ENCODE measurements at places on chromosomes 5 and 9.

DNA sequence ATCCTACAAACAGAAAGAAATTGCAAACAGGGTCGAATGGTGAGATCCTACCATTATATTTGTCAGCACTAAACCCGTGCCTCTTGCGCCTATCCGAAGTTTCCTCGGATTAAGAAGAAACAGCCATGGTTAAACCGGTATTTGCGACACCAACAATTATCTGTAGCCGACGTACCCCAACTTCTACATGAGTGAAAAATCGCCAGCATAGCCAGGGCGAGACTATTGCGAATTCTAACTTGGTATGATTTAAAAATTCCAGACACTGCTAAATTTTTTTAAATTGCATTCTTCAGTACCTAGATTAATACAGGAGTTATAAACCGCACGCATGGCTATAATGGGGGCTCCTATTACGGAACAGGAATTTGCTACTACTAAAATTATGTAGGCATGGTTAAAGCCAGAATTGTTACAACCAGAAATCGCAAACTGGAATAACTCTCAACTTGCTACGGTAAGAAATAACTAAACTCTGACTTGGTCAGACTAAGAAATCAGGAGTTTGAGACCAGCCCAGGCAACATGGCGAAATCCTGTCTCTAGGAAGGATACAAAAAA is 25.3 kb upstream of the ANXA2R start:
- no peak for ATAC-seq

- no peak for ATAC-seq
Observed at GRCh38 chr9:137725598-137725997, 106.8 kb downstream of the EHMT1 start.

DNA sequence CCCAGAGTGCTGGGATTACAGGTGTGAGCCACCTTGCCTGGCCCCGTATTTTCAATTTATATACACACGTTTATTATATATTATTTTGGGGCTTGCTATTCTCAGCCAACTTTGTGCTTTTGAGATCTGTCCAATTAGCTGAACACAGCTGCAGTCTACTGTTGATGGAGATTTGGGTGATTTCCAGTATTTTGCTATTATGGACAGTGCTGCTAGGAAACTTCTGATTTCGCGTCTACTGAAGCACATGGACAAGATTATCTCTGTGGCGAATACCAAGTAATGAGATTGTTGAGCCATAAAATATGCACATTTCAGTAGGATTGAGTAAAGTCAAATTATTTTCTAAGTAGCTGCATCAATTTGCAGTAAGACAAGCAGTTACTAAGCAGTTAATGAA is 1731.2 kb upstream of the CDH6 start:
- ATAC-seq: no peak

GRCh38 chr5:56212130-56212879 is 20.8 kb downstream of the ANKRD55 start:
- no peak for ATAC-seq

- ATAC-seq: no peak
Observed at GRCh38 chr5:60161340-60161934, 267.9 kb upstream of the PDE4D start.

DNA sequence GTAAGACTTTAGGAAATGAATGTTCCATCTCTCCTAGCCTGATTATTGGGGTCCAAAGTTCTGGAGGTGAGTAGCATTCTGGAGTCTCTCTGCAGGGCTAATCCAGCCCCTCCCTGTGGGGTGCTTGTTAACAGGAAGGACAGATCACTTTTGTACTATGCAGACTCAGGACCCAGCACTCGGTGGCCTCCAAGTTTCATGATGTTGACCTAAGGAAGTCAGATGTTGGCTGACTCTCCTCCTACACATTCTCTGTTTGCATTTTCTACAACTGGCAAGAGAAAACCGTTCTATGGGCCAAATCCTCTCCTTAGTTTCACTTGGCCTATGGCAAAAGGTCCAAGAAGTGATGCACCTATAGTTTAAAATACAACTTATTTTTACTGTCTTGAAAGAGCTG is 5.5 kb upstream of the PDE8B start:
- no peak for ATAC-seq

GRCh38 chr5:35478856-35479682 is 138.6 kb upstream of the SPEF2 start:
- no peak for ATAC-seq

- peak; percentile 56 for ATAC-seq
Observed at GRCh38 chr5:132663771-132664695, 6.1 kb downstream of the IL13 start.

DNA sequence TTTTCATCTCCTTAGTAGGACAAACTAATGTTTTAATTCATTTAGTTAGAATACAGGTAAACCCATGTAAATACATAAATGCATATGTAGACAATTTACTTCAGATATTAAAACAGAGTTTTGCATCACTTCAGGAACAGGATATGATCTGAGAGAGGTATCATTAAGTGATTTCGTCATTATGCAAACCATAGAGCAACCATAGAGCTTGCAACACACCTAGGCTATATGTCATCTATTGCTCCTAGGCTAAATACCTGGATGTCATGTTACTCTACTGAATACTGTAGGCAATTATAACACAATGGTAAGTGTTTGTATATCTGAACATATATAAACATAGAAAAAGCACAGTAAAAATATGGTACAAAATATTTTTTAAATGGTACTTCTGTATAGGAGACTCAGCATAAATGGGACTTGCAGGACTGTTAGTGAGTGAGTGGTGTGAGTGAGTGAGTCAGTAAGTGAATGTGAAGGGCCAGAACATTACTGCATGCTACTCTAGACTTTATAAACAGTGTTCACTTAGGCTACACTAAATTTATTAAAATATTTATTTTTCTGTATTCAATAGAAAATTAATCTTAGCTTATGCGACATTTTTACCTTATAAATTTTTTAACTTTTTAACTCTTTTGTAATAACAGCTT is 1377.5 kb upstream of the CDH9 start:
- ATAC-seq: no peak

DNA sequence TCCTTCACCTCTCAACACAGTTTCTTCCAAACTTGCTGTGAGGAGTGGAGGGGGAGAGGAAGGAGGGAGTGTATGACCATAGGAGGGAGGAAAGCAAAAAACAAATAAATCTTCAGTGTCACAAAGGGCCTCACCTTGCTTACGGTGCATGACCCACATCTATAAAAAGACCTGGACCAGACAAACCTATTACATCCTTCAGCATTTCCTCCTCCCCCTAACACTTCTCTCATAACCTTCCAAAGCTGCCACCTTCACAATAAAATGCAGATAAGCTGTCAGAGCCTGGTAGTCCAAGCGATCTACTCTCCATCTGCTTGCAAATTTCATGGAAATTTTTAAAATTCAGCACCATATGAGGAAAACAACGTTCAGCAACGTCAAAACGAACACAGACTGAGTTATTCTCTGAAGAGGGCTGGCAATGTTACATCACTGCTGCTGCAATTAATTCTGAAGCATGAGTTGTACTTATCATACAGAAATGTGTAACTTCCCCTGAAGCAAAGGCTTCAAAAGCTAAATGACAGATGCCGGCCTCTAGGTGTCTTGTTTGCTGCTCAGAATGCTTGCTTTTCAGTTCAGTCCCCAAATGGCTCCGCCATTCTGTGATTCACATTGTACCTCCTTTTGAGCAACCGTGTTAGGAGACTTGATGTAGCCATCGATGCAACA is 62.9 kb downstream of the EFNA5 start:
- ATAC-seq: peak; percentile 33

DNA sequence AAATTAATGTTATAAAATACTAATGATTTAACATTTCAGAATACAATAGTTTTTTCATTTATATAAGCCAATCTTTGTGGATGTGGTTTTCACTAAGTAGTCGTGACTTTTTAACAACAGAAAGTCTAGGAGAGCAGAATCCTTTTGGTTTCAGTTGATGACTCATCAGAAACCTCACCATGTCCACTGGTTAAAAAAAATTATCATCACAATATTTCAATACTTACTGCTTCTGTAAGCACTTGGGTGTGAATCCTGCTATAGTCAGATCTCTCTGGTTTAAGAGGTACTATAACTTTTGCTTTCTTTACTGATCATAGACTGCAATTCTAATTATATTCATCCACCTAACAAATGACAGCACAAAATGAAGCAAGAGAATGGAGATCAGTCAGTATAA is 77.2 kb downstream of the MRPS30 start:
- no peak for ATAC-seq

GRCh38 chr9:131191857-131192256 is 66.5 kb downstream of the NUP214 start:
- no peak for ATAC-seq
